Activated T-helper 2 cell treated with anti-CD3 and anti-CD28 coated beads, Interferon-gamma antibody, Interleukin-2, Interleukin-4, amounts not matched to agents 10 μg/mL and 5 μg/mL and 100 μg/mL, durations not matched to agents 14 hours and 24 hours and 36 hours (primary cell): ENCODE measurements at places on chromosomes 7 and 10. TPM values are rescaled to one million over a fixed set of nuclear protein-coding genes. Genes with fewer than 3 reads are reported as not detected.

The PDIA4 gene
- total RNA-seq = 155 and 159 TPM in 2 replicates

The TMEM196 gene
- total RNA-seq = not detected in 2 replicates

The BHLHA15 gene
- total RNA-seq = 0.41 and 0.80 TPM in 2 replicates

The REEP3 gene
- total RNA-seq = 24.6 and 24.9 TPM in 2 replicates

The OR6B1 gene
- not detected in 2 replicates for total RNA-seq

The PRRT4 gene
- total RNA-seq = 0.39 and 0.55 TPM in 2 replicates

The INSYN2A gene
- total RNA-seq = not detected in 2 replicates
